ENCODE measurements at places on chromosomes 2 and 18.

DNA sequence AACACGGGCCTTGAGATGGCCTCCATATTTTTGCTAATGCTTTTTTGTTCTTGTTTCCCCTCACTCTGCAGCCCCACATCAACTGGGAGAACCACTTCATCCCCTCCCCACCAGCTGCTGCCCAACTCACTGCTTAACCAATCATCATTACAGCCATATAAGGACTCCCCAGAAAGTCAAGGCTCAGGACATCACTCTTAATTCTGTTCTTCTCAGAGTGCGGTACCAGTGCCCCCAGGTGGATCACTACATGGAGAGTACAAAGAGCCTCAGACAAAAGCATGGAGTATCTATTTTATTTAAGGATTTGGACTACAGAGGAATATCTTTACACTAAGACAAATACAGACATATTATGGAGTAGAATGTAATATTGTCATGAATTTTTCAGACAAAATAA lies 340.6 kb downstream of the PAX3 start:
- DNase-seq = no peak

- no peak for DNase-seq
Measured at GRCh38 chr2:185215497-185215896, 523.1 kb upstream of the FSIP2 start.

DNA sequence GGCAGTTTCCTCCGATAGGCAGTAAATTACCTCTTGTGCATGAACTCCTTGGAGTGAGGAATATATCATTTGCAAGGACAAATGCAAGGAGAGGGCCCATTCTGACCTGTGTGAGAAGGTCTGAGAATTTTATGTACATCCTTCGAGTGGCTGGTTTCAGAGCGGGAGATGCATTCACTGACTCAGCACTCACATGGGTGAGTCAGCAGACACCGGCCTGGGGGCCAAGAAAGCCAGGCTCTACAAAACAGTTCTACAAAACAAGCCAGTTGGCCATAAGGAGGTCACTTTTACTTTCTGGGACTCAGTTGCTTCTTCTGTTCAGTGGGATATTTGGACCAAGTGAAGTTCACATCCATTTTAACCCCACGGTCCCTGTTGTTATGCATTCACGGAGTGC lies 35.3 kb downstream of the CYP26B1 start:
- DNase-seq = no peak

- DNase-seq = no peak
Measured at GRCh38 chr2:628651-629050, 48.6 kb downstream of the TMEM18 start.

- DNase-seq = peak; percentile 39
Measured at GRCh38 chr2:68250196-68250595, 2.1 kb downstream of the PPP3R1 start.

Measured in AML-193 (cell line).